ENCODE measurements at places on chromosomes 6 and 20.

DNA sequence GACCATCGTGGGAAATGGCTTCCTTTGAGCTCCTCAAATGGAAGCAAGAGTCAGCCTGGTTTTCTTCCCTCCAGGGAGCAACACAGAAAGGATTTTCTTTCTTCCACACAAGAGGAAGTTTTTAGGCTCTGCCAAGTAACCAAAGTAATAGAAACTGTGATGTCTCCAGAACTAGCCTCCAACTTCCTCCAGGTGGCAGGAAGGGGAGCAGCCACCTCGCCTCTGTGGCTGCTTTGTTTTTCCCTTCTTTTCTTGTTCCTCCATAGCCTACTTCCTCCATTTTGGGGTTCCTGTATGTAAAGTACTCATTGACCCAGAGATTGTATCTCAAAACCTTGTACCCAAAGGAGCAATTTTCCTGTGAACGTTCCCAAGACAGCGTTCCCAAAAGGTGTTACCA is 32.7 kb upstream of the CCR6 start:
- no peak for DNase-seq

GRCh38 chr20:22379472-22379871 is 204.9 kb downstream of the FOXA2 start:
- no peak for DNase-seq

GRCh38 chr20:20211988-20212518 is 155.9 kb upstream of the INSM1 start:
- no peak for DNase-seq

GRCh38 chr20:49515586-49515985 is 33.1 kb upstream of the KCNB1 start:
- DNase-seq: no peak

DNA sequence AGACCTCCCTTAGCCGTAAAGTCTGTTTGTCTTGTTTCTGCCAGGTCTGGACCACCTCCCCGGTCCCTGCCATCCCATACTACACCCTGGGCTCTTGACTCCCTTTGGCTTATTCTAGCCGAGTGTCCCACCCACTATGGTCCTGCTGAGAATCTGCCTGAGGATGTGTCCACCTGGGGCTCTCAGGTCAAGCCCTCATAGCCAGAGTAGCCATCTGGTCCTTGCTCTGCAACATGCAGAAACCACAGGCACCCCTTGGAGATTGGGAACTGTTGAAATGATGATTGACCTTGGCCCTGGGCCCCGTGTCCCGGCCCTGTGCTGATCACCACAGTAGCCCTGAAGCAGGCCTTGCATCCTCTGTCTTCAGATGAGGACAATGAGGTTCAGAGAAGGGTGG is 44.0 kb downstream of the VSTM2L start:
- no peak for DNase-seq

DNA sequence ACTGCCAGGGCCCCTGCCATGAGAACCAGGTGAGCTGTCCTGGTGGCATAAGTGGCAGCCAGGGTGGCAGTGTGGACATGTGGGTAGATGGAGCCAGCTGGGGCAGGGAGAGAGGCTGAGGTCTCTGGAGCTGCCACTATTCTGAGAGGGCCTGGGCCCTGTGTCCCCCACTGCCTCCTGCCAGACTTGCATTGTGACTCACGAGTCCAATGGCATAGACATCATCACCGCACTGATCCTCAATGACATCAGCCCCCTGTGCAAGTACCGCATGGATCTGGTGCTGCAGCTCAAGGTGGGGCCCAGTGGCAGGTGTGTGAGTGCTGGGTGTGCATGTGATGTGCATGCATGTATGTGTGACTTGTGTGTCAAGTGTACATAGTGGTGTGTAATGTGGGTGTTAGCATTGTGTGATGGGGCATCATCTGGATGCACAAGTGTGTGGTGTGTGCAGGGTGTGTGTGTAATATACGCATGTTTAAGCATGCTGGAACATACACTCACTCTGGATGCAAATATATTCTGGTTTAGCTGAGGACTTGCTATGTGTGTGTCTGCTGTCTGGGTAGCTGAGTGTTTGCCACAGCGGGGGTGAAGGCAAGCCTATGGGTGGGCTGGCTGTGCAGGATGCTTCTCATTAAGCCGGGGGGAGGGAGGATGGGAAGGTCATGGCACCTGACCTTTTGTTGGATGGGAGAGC is 25.1 kb downstream of the UQCC2 start:
- DNase-seq: no peak

- DNase-seq: no peak
Observed at GRCh38 chr20:38258545-38259215, 1.9 kb downstream of the KIAA1755 start.

- DNase-seq: no peak
Observed at GRCh38 chr6:89007209-89008000, 44.0 kb upstream of the RNGTT start.

DNA sequence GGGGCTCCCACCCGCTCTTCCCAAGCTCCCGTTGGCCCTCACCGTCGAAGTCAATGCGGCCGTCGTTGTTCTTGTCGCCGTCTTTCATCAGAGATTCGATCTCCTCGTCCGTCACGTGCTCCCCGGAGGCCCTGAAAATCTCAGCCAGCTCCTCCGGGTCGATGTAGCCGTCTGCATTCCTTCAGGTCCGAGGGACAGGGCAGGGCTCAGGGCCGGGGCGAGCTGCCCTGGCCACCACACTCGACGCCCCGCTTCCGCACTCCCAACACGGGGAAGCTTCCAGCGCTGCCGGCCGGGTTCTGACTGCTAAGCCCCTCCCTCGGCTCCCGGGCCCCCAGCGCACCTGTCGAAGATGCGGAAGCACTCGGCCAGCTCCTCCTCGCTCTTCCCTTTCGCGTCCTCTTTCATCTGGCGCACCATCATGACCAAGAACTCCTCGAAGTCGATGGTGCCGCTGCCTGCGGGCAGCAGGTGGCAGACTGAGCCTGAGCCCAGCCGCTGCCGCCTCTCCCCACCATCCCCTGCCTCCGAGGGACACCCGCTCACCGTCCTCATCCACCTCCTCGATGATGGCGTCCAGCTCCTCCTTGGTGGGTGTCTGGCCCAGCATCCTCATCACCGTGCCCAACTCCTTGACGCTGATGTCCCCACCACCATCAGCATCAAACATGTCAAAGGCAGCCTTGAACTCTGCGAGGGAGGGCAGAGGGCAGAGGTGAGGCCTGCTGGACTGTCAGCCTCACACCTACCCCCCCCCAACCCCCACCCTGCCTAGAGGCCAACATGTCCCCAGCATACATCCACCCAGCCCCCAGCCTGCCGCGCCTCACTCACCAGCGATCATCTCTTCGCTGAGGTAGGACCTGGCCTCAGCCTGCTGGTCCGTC is 2.9 kb downstream of the TNNC2 start:
- DNase-seq: no peak
